ENCODE measurements at places on chromosomes 3 and 15.

GRCh38 chr3:59443618-59444293, 393.9 kb upstream of the CFAP20DC start:
- DNase-seq: no peak

- no peak for DNase-seq
These were observed 16.4 kb downstream of the PIK3CB start for GRCh38 chr3:138818185-138818860.

- DNase-seq: no peak
These were observed 14.2 kb downstream of the ZNF80 start for GRCh38 chr3:114223143-114223542.

DNA sequence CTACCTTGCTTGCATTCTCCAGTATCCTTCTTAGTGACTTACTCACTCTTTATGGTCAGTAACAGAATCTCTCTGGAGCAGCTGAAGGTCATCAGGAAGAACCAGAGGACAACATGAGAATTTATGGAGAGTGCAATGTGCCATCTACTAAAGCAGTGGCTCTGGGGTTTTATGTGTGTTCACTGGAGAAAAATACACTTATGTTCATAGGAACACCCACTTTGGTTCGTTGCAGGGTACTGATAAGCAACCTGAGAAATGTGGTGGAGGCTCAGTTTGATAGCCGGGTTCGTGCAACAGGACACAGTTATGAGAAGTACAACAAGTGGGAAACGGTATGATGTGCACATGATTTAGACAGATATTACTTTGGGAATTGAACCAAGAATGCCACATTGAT, 12.8 kb downstream of the CPB1 start:
- no peak for DNase-seq

- DNase-seq: no peak
These were observed 48.1 kb upstream of the SMAD3 start for GRCh38 chr15:67017311-67017710.

DNA sequence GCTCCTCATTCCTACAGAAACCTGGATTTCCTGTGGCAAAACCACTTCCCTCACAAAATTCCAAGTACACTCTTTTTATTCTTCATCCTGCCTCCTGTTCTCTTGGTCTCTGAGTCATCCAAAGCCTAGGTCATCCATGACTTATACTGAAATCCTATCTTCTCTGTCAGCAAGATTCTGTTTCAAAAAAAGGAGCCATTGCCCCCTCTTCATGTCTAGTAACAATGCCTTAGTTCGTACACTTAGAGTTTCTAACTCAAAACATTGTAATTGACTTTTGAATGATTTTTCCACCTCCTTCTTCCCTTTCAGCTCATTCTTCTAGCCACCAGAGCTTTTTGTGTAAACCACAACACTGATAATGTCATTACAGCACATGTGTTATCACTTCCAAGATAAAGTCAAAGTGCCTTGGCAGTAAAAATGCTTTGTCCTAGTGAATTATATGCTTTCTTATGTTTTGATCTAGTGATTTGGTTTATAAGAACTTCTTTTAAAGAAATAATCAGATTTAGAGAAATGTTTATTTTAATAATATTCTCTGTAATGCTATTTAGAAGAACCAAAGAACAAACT, 256.5 kb upstream of the NECTIN3 start:
- DNase-seq: no peak

- no peak for DNase-seq
These were observed 58.5 kb downstream of the TGFBR2 start for GRCh38 chr3:30664884-30665283.
